ENCODE measurements at places on chromosomes 16 and 17.

DNA sequence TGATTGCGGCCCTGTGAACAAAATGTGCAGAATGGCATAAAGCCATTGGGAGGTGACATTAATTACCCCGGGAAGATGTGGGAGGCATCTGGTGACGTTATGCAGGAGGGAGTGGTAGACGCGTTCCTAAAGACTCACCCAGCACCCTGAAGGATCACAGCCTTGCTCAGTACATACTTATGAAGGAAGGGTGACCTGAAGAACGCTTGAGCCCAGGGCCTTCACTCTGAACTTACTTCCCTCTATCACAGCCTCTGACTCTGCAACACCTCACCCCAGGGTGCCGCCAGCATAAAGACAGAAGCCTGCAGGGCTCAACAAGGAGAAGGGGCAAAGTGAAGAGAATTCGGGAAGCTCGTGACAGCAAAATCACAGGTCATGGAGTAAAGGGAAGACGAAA, 9.4 kb downstream of the MFSD6L start:
- DNase-seq: no peak

DNA sequence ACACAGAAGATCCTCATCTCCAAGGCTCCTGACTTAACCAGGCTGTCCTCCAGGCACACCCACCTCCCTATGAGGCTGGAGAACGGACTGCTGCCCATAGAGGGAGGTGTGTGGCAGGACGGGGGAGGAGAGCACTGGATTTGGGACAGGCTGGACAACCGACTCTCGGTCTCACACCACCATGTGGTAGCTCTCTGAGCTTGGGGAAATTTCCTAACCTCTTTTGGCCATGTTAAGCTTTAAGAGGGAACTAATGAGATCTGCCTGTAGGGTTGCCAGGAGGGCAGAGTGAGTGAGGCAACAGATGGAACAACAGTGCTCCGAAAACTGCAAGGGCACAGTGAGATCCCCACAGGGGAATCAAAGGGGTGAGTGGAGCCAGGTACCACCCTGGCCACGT, 32.7 kb downstream of the RHBDL3 start:
- DNase-seq: no peak

GRCh38 chr17:79923974-79924638, 84.9 kb upstream of the CBX4 start:
- no peak for DNase-seq

DNA sequence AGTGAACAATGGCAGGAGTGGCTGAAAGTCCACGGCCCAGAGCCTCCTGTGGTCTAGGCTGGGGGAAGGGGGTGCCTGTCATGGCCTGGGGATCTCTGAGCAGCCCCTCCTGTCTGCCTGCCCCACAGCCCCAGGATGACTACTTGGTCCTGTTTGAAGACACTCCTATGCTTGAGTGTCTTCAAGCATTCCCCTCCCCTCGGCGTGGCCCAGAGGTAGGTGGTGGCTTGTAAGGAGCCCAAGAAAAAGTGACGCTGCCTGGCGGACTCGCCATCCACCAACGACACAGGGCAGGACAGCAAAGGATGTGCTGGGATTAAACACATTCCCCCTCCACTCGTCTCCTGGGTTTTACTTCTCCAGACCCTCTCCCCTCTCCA, 5.7 kb downstream of the SULT1A1 start:
- DNase-seq: no peak

DNA sequence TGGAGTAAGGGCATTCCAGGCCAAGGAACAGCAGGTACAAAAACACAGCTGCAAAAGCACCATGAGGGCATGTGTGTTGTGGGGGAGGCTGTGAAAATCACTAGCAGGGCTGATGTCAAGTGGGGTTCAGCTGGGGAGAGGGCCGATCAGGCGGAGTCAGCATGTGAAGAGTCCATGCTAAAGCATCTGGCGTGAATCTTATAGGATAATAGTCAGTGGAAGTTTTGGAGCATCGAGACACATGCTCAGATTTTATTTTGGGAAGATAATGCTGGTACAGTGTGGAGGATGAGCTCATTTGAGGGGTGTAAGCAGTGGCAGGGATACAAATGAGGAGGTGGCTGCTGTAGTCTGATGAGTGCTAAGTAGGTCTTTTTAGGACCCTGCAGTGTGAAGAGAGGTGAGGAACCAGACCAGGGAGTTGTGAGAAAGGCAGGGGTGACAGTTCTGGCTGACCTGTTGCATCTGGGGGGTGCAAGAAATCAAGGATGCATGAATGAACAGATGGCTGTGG, 30.3 kb downstream of the MMD start:
- DNase-seq: no peak

DNA sequence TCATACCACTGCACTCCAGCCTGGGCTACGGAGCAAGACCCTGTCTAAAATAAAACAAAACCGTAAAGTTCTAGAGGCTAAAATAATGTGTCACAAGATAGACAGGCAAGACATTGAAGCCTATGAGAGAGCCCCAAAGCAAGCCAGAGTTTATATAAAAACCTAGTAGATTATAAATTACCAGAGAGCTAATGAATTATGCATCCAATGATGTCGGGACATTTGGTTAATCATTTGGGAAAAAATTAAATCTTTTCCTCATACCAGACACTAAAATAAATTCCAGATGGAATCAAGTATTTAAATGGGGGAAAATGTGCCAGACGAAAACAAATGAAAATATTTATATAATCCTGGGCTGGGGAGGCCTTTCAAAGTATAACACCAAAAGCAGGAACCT, 24.2 kb downstream of the CCDC40 start:
- no peak for DNase-seq

- DNase-seq: no peak
Observed at GRCh38 chr17:27920569-27920968, 27.4 kb upstream of the LYRM9 start.

- DNase-seq: no peak
Observed at GRCh38 chr17:34246446-34246845, 8.6 kb upstream of the CCL2 start.

Measured in stimulated activated CD4-positive, alpha-beta T cell treated with anti-CD3 and anti-CD28 coated beads, Interleukin-1b, Interleukin-23, amount 100 ng/mL, for 1 hour (primary cell).